ENCODE measurements at places on chromosomes 12 and 14. TPM values are rescaled to one million over a fixed set of nuclear protein-coding genes. Genes with fewer than 3 reads are reported as not detected.

The ATXN7L3B gene
- total RNA-seq: 16.6 TPM

The TOMM20L gene
- not detected for total RNA-seq

The MYO1A gene
- total RNA-seq: 0.17 TPM

The GUCY2C gene
- not detected for total RNA-seq

The PIK3C2G gene
- not detected for total RNA-seq

The GPR68 gene
- 0.12 TPM for total RNA-seq

The GLS2 gene
- 0.09 TPM for total RNA-seq

The MMP17 gene
- total RNA-seq: 12.2 TPM

The CRACR2A gene
- total RNA-seq: 1.9 TPM

The CDC42BPB gene
- 66.6 TPM for total RNA-seq

The TAS2R13 gene
- not detected for total RNA-seq

The CCDC197 gene
- total RNA-seq: not detected

The HSPA2 gene
- 40.2 TPM for total RNA-seq

The SERPINA1 gene
- total RNA-seq: 3.1 TPM

The POTEG gene
- total RNA-seq: not detected

The NEUROD4 gene
- not detected for total RNA-seq

The AKAP3 gene
- 0.03 TPM for total RNA-seq

The FERMT2 gene
- 44.4 TPM for total RNA-seq

The AQP6 gene
- not detected for total RNA-seq

The C12orf56 gene
- not detected for total RNA-seq

The NGB gene
- total RNA-seq: not detected

The VAMP1 gene
- total RNA-seq: 12.4 TPM

The ADGRD1 gene
- 0.62 TPM for total RNA-seq

The POMT2 gene
- total RNA-seq: 35.5 TPM

The TMEM52B gene
- 0.13 TPM for total RNA-seq

The ACVRL1 gene
- 0.15 TPM for total RNA-seq

The ATL1 gene
- 4.2 TPM for total RNA-seq

The TRIM9 gene
- 8.3 TPM for total RNA-seq

The ERBB3 gene
- 1.3 TPM for total RNA-seq

The SMCO3 gene
- total RNA-seq: not detected

The SLC5A8 gene
- total RNA-seq: not detected

The OTOGL gene
- not detected for total RNA-seq

The ASIC1 gene
- total RNA-seq: 6.4 TPM

The PRKCH gene
- total RNA-seq: 3.0 TPM

The KLRG1 gene
- 1.8 TPM for total RNA-seq

The MYH7 gene
- total RNA-seq: not detected

The RNASE2 gene
- total RNA-seq: not detected

The GPRC5D gene
- total RNA-seq: not detected

The LRRK2 gene
- total RNA-seq: 2.2 TPM

The RNASE7 gene
- total RNA-seq: not detected

The FOXN4 gene
- total RNA-seq: not detected

The DBX2 gene
- not detected for total RNA-seq

The HOMEZ gene
- 7.4 TPM for total RNA-seq
